ENCODE measurements at places on chromosomes 1 and 21.

DNA sequence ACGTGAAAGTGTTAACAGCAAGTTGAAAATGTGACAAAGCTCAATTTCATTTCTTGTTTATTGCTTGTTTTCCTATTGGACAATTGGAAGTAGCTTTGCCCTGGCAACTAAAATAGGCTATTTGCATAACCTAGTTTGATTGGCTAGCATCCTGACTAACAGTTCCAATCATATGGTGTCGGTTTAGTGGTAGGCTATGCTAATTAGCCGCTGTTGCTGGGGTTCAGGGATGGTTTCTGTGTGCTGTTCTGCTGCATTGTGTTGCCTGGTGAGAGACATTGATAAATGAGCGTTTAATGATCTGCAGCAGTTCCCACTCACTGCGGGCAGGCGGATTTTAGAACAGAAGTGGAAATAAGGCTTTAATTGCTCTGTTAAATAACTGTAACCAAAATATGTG is 68.5 kb downstream of the DYRK1A start:
- peak; percentile 100 for ATAC-seq

- ATAC-seq, result no peak
Measured at GRCh38 chr1:200916681-200917080, 22.0 kb downstream of the INAVA start.

GRCh38 chr1:209086486-209087192 is 496.9 kb upstream of the CAMK1G start:
- no peak for ATAC-seq

- ATAC-seq, result no peak
Measured at GRCh38 chr1:204782118-204782700, 88.5 kb upstream of the NFASC start.

GRCh38 chr1:227335242-227336020 is 17.1 kb upstream of the CDC42BPA start:
- no peak for ATAC-seq

DNA sequence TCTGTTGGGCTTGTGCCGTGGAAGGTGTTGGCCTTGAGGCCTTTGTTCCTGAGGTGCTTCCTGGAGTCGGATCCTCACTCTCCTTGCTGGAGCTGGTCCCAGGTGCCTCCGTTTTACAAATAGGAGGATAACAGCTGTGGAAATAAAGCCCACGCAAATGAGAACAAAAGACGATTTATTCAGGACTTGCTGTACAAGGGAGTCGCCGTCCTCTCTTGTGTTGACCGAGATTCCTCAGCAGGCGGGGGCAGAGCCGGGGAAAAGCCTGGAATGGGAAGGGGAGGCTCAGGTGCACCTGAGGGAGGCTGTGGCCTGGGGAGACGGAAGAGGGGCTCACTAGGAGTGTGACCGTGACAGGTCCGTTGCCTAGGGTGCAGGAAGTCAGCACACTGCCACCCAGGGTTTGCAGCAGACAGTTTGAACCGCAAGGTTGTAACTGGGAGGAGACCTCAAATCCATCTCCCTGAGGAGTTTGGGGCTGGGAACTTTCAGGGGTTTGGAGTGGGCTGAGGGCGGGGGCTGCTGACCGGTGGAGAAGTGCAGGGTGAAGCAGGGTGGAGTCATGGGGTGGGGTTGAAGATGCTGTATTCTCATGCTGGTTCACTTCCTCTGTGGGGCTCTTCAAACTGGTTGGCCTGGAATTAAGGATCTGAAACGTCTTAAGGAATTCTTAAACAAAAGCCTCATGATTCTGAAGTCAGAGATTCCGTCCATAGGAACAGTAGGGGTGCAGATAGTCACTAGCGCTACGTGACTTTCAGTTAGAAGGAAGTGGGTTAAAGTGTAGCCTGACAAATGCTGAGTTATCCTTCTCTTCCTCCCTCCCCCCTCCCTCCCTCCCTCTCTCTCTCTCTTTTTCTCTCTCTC is 2.6 kb upstream of the CSTB start:
- ATAC-seq, result peak; percentile 7

GRCh38 chr1:232372841-232373440 is 257.0 kb downstream of the SIPA1L2 start:
- ATAC-seq, result no peak

DNA sequence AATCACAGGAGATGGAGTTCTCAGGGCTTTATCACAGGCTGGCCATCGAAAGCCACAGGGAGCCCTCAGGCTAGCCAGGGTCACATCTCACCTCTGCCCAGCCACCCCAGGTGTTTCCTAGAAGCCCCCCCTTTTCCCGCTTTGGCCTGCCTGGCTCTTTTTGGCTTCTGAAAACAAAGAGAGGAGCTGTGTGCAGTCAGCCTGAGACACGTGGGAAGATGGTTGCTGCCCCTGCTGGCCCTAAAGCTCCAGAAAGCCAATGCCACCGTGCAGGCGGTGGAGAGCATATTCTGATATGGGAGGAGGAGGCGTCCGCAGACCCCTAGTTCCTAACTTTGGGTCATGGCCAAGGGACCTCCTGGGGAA is 18.7 kb upstream of the LBR start:
- ATAC-seq, result no peak

GRCh38 chr1:225290244-225290643 is 137.6 kb downstream of the LBR start:
- no peak for ATAC-seq

GRCh38 chr1:96087719-96088118 is 633.9 kb upstream of the PTBP2 start:
- no peak for ATAC-seq

DNA sequence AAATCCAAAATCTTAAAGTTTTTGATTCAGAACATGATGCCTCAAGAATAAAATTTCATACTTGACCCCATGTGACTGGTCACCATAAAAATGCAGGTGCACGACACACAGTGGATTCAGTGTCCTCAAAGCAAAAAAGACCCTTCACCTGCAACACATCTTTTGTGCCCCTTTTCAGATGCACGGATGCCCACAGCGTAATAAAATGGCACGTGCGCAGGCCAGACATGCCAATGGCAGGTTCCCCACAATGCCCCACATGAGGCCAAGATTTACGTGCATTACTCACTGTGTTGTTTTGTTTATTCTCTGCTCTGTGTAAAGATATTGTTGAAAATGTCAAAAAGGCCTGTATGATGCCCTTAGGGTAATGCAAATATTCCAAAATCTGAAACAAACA is 9.3 kb downstream of the KCNA10 start:
- no peak for ATAC-seq

DNA sequence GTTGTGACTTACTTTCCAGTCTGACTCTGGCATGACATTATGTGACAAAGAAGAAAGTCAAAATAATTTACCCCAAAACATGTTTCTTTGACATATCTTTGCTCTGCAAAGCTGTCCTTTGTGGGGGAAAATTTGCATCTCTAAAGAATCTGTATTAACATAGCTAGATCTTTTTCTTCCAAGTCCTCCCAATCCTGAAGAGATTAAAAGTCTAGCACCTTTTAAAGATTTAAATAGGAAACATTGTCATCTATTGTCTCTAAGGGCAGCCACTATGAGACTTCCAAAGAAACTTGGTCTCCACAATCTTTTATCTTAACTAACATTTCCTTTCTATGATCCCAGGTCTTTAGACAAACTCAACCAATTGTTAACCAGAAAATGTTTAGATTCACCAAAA is 16.0 kb downstream of the LRRC3 start:
- no peak for ATAC-seq

GRCh38 chr1:76607717-76608116 is 259.6 kb upstream of the ST6GALNAC5 start:
- ATAC-seq, result no peak

DNA sequence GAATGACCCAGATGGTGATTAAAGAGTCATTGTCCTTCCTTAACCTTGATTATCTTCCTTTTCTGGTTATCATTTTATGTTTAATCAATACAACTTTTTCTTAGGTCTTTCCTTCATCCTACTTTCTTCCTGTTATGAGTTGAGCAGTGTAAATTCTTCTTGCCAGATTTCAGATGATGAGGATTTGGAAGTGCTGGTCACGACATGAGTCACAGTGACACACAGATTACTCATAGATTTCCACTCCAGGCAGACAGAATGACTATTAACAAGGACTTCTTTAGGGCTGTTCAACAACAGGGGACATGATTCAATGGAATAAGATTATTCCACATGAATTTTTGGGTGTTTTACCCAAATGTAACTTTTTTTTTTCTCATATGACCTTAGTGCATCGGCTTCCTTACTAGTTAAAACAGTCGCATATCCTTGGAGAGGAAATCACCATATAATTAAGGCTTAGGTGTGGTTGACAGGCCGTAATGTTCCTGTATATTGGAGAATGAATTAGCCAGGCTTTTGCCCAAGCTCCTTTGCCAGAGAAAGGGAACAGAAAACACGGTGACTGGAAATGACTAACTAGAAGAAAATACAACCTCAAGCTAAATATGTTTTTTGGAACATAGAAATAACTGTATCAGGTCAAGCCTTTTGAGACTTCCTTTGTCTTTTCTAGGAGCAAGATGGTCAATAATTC is 44.2 kb downstream of the PRRX1 start:
- peak; percentile 50 for ATAC-seq

- ATAC-seq, result peak; percentile 81
Measured at GRCh38 chr1:113242481-113242880, 147.8 kb upstream of the MAGI3 start.

Measured in motor neuron (in vitro differentiated cells).